Activated CD4-positive, alpha-beta T cell treated with anti-CD3 and anti-CD28 coated beads for 36 hours (primary cell): ENCODE measurements at places on chromosomes 3 and 15. TPM values are rescaled to one million over a fixed set of nuclear protein-coding genes. Genes with fewer than 3 reads are reported as not detected.
A peak's percentile ranks its signal among the peaks of the same experiment; 100 is the strongest.

DNA sequence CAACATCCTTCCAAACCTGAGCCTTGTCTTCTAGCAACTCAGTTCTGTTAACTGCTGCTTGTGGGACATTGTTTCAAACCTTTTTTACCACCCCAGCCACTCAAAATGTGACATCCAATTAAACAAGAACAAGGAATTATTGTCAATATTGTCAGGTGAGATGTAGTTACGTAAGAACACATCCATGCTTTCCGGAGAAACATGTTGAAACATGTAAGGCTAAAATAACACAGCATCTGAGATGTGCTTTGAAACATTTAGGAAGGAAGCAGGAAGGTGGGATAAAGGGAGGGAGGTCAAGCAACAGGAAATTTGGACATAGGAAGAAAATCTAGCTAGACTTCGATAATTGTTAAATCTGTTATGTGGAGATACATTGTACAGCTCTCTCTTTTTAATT is 50.9 kb upstream of the PRICKLE2 start:
- no peak for DNase-seq

- peak; percentile 78 for DNase-seq
Observed at GRCh38 chr3:50542177-50543034, 25.1 kb downstream of the C3orf18 start.

GRCh38 chr3:141336672-141337522 is 31.4 kb upstream of the ZBTB38 start:
- DNase-seq, result no peak

GRCh38 chr3:158809642-158810041 is 7.8 kb downstream of the MFSD1 start:
- peak; percentile 6 for DNase-seq

DNA sequence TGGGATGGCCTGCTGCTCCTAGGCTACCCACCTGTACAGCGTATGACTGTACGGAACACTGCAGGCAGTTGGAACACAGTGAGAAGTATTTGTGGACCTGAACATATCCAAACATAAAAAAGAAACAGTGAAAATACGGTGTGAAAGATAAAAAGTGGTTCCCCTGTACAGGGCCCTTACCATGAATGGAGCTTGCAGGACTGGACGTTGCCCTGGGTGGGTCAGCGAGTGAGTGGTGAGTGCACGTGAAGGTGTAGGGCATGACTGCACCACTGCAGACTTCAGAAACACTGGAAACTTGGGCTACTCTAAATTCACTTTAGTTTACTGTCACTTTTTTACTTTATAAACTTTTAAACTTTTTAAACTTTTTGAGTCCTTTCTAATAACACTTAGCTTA is 71.2 kb upstream of the SLC6A6 start:
- no peak for DNase-seq

The STAB1 gene
- 0.14 TPM for total RNA-seq

DNA sequence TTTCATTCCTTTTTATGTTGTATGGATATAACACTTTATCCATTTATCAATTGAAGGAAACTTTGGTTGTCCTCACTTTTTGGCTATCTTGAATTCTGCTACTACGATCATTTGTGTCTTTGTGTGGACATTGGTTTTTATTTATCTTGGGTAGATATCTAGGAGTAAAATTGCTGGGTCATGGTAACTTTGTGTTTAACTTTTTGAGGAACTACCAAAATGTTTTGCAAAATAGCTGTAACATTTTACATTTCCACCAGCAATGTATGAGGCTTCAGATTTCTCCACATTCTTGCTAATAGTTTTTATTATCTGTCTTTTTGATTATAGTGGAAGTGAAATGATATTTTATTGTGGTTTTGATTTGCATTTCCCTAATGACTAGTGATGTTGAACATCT is 55.6 kb downstream of the TLNRD1 start:
- DNase-seq, result no peak

The CHL1 gene
- total RNA-seq, result not detected

The RARB gene
- not detected for total RNA-seq

- DNase-seq, result no peak
Observed at GRCh38 chr15:70038730-70039392, 58.9 kb downstream of the TLE3 start.

The SUMF1 gene
- total RNA-seq, result 3.5 TPM

DNA sequence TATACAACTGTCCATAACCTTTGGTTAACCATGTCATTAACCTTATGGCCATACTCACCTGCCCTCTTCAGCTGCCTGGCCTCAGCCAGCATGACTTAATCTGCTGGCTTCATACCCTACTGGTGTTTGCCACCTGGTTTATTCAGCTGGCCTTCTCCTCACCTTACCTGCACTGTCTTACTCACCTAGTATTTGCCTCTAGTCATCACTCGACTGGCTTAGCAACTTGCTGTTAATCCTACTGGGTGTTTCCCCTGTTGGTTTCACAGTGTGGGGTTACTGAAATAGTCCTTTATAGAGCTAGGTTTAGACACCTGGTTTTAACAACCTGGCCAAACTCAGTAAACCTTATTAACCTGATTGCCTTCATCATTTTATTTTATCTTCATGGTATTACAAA is 96.4 kb downstream of the IL12A start:
- no peak for DNase-seq

DNA sequence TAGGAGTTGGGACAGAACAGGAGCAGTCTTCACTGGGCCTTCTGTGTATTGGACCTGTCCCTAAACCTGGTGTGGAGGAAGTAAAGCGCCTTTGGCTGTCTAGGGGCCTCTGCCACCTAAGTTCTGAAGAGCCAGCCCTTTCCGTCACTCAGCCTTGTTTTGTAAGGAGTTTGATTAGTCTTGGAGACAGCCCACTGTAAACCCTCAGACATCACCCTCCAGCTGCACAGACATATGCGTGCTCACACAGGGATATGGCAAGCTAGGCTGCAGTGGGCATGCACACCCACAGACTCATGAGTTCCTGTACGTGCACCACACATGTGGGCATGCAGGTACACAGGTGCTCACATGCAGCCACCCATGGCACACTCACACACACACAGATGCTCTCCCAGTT is 5.2 kb downstream of the PRKCD start:
- DNase-seq, result no peak
